ENCODE measurements at places on chromosomes 4 and X. TPM values are rescaled to one million over a fixed set of nuclear protein-coding genes. Genes with fewer than 3 reads are reported as not detected.

Gene HSFX3
- not detected for total RNA-seq

Gene MAGEA8
- total RNA-seq = not detected

Gene TMSB15B
- 6.8 TPM for total RNA-seq

Gene PPAT
- total RNA-seq = 17.1 TPM

Gene PUDP
- total RNA-seq = 22.6 TPM

Gene VCX3A
- not detected for total RNA-seq

Gene ITIH6
- not detected for total RNA-seq

DNA sequence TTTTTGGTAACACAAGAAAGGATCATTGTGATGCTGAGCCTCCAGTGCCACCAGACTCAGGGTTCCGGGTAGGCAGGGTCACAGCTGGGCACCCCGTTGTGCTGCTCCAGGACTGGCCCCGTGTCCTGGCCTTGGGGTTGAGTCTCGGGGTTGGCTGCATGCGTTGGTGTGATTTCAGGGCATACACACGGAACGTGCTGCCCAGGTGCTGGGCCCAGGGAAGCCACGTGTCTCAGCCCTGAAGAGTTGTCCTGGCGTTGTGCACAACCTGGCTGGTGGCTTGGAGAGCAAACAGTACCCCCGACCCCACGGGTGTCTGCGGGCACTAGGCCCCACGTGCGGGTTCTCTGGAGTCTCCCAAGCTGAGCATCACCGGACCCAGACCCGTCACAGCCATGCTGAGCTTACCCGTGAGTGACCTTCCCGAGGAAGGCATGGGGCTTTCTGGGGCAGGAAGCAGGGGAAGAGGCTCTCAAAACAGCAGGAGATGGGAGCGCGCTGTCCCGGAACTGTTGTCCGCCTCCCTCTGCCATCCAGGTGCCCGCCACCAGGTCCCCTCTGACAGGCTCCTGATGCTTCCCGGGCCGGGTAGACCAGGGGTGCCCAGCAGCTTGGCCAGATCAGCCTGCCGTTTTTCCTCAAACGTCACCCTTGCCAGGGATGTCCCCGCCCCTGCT is 66.1 kb upstream of the ENPP6 start:
- no peak for DNase-seq

DNA sequence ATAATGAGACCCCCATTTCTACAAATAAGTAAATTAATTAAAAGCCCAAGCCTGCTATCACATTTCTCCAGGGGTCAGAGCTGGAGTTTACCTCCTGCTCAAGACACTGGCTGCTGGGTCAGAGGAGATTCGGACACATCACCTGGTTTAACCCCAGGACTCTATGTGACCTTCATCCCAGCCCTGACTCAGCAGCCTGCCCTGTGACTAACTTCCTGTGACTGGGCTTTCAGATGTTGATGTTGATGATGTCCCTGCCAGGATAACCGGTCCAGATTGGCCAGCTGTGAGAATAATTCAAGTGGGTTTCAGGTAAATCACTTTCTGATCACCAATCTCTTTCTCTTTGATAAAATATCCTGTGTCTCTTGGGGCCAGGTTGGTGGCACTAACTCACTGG is 102.4 kb upstream of the MAML3 start:
- DNase-seq = peak; percentile 52

GRCh38 chr4:113433116-113433515 is 328.4 kb downstream of the CAMK2D start:
- DNase-seq = no peak

DNA sequence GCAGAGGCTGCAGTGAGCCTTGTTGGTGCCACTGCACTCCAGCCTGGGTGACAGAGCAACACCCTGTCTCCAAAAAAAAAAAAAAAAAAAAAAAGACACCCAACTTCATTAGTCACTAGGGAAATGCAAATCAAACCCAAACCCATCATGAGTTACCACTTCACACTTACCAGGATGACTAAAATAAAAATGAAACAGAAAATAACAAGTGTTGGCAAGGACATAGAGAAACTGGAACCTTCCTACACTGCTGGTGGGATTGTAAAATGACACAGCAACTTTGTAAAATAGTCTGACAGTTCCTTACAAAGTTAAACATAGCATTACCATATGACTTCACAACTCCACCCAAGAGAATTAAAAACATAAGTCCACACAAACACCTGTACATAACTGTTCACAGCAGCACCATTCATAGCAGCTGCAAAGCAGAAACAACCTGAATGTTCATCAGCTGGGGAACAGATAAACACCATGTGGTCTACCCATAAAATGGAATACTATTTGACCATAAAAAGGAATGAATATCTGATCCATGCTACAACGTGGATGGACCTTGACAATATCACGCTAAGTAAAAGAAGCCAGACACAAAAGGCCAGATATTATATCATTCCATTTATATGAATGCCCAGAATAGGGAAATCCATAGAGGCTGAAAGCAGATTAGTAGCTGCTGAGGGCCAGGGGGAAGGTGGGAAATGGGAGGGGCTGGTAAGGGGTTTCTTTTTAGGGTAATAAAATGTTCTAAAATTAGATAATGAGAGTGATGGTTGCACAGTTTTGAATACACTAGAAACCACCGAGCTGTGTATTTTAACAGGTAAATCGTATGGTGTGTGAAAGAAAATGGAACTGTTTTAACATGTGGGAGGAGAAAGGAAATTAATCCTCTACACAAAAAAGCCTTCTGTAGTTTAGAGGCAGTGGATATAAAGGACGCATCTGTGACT is 18.3 kb downstream of the CD99L2 start:
- DNase-seq = no peak

DNA sequence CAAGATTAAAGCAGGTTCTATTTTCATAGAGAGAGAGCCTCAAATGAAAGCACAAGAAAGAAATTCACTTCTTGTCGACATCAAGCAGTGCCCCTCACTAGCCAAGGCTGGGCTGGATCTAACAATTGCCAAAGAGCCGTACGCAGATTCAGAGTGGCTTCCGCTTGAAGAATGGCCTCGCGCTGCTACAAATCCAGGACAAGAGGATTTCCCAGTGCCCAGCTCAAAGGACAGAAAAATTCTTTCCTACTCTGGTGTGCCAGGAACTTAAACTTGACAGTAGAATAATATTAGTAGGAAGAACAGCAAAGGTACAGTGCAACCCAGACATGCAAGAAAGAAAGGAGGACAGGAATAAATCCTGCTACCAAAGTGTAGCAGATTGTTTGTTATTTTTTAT is 56.5 kb upstream of the PPARGC1A start:
- no peak for DNase-seq

DNA sequence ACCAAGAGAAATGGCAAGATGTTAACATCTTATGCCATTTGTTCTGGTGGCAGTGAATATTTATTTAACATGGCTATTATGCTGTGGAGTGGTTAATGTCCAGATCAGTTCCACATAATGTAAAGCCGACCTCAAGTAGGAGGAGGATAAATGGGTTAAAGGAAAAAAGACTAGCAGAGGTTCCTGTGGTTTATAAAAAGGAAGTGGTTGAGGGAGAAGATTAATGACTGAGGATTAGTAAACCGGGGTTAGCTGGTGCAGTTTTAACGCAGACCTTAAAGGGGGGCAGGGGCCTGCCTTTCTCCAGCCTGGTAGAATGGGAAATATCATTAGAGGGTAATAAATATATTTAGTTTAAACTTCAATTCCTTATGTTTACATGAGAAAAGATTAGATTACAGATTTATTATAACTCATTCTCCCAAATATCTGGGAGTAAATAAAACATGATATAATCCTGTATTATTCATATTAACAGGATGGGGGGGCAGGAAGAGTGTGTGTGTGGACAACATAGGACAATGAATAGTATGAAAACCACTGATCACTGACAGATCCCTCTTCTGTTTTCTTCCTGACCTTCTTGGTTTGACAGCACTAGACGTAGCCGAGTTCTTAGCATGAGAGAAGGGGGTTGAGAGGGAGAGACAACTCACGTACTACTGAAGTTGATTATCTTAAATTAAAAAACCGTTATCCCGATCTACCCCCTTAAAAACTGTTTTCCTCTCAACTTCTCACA is 124.1 kb upstream of the LIMCH1 start:
- no peak for DNase-seq

DNA sequence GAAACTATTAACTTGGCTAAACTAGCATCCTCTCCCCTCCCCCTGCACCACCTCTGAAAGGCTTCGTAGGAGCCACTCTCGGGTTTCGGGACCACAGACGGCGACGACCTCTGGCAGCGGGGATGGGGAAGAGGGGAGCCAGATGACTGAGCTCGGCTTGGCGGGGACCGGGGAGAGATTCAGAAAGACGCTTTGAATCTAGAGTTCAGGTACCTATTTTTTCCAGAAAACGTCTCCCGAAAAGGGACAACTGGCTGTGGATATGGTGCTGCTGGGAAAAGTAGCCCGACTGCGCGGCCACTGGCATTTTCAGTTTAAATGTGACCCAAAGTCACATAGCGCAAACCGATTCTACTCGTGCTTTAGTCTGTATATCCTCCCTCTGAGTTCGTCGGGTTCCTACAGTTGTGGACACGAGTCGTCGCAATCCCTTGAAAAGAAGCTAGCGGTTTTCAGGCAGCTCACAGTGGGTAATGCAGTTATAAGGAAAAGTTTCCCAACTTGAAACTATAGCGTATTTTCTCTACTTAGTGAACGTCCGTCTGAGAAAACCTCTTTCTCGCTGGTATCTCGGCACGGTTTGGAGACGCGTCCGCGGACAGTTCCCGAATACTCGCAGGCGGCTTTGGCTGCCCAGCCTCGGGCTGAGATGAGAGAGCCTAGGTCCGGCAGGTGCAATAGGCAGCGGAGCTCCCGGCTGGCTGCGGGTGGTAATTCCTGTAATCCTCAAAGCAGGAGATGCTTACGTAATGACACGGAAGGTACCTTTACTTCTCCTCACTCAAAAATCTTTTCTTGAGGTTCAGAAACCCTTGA is 1.3 kb downstream of the PARM1 start:
- peak; percentile 69 for DNase-seq

All from hepatocyte (in vitro differentiated cells).